PC-3 (cell line): ENCODE measurements at places on chromosomes 2 and 18. TPM values are rescaled to one million over a fixed set of nuclear protein-coding genes. Genes with fewer than 3 reads are reported as not detected.

- DNase-seq, result peak; percentile 92
Measured at GRCh38 chr18:12599543-12599942, 58.4 kb downstream of the SPIRE1 start.

- no peak for DNase-seq
Measured at GRCh38 chr2:52454962-52455361, 1312.6 kb upstream of the CHAC2 start.

- DNase-seq, result no peak
Measured at GRCh38 chr2:121994238-121995206, 239.1 kb downstream of the TSN start.

Gene CRYBA2
- 6.4 and 13.5 TPM in 2 replicates for total RNA-seq
